ENCODE measurements at places on chromosomes 12 and 14. TPM values are rescaled to one million over a fixed set of nuclear protein-coding genes. Genes with fewer than 3 reads are reported as not detected.

- DNase-seq = no peak
Measured at GRCh38 chr12:72869024-72869423, 596.9 kb downstream of the TRHDE start.

Gene KRT73
- 12.4 TPM for total RNA-seq

- peak; percentile 58 for DNase-seq
Measured at GRCh38 chr12:6056406-6057240, 67.8 kb downstream of the VWF start.

DNA sequence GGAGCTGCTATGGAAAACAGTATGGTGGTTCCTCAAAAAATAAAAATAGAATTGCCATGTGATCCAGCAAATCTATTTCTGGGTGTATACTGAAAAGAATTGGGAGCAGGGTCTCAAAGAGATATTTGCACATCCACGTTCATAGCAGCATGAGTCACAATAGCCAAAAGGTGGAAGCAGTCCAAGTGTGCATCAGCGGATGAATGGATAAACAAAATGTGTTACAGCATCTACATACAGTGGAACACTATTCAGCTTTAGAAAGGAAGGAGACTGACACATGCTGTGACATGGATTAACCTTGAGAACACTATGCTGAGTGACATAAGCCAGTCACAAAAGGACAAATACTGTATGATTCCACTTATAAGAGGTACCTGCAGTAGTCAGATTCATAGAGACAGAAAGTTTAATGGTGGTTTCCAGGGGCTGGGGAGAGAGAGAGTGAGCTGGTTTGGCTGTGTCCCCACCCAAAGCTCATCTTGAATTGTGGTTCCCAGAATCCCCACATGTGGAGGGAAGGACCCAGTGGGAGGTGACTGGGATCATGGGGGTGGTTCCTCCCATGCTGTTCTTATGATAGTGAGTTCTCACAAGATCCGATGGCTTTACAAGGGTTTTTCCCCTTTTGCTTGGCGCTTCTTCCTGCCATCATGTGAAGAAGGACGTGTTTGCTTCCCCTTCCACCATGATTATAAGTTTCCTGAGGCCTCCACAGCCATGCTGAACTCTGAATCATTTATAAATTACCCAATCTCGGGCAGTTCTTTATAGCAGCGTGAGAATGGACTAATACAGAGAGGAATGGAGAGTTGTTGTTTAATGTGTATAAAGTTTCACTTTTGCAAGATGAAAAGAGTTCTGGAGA, 17.6 kb upstream of the TBC1D30 start:
- no peak for DNase-seq

- DNase-seq = no peak
Measured at GRCh38 chr12:24701343-24701742, 247.6 kb downstream of the BCAT1 start.

- DNase-seq = peak; percentile 72
Measured at GRCh38 chr12:4271717-4272423, 1.7 kb upstream of the CCND2 start.

GRCh38 chr14:101960225-101960624, 4.1 kb upstream of the DYNC1H1 start:
- DNase-seq = no peak

DNA sequence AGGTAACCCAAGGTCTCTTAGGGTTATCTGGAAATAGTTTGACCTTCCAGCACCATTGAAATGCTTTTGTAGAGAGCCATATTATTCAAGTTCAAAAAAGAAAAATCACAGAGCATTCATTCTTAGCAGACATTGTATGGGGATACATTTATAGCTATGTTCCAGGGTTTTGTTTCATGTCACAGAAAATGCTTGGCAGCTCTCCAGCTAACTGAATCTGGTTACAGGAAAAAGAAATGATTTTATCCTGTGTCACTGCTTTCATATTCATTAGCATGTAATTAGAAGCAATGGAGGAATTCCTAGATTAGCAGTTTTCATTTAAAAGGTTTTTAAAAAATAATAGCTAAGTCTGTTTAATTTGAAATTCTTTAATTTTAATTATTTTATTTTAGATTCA, 78.9 kb downstream of the SNAPC1 start:
- DNase-seq = no peak

DNA sequence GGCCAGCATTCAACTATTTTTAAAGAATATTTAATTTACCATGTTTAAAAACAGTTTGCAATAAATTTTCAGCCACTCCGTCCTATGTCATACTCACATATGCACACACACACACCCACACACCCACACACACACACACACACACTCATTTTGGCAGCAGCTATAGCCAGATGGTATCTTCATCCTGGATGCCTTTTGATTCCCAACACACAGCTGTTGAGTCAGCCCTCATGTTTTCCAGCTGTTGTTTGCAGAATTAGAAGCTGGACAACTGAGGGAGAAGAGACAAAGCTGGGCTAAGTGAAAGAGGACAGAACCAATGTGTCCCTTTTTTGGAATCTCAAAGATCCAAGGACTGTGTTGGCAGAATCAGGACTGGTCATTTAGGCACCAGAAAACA, 80.0 kb upstream of the EGLN3 start:
- no peak for DNase-seq

- DNase-seq = no peak
Measured at GRCh38 chr12:94445662-94446061, 14.0 kb downstream of the CEP83 start.

GRCh38 chr14:76767681-76768656, 6.7 kb downstream of the VASH1 start:
- peak; percentile 59 for DNase-seq

Gene AGAP2
- 54.1 TPM for total RNA-seq

Gene SP1
- 96.3 TPM for total RNA-seq

Gene ERH
- 113 TPM for total RNA-seq

GRCh38 chr12:80472236-80472635, 28.2 kb downstream of the PTPRQ start:
- no peak for DNase-seq

Gene PLEKHD1
- 0.78 TPM for total RNA-seq

Gene ZBTB25
- 31.1 TPM for total RNA-seq

DNA sequence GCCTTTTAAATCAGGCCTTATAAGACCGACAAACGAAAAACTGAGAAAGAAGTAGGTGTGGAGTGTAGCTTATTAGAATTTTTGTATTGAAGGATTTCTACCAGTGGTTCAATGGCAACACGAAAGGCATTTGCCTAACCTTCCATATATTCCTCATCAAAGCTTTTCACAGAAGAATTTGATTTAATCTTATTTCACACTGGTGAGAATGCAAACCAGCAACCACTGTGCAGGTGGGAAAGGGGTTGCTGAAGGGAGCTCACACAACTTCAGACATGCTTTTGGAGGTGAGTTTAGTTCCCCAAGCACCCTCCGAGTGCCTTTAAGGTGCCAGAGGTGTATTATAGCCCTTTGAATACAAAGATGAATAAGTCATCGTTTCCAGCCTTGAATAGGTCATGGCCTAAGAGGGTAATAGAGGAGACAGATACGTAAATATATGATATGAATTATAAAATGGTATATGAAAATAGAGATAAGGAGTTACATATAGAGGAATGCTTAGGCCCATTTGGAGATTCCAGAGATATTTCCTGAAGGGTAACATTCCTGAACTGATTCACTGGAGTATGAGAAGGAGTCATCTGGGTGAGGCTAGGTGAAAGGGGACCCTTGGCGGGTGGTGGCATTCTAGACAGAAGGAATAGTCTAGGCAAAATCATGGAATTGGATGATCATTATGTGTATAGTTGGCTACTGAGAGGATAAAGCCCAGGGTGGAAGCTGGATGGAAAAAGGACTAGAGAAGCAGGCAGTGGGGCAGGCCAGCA, 6.4 kb downstream of the ERP27 start:
- no peak for DNase-seq

Gene GCH1
- total RNA-seq = 51.7 TPM

GRCh38 chr12:116794725-116795124, 56.6 kb downstream of the RNFT2 start:
- DNase-seq = no peak

DNA sequence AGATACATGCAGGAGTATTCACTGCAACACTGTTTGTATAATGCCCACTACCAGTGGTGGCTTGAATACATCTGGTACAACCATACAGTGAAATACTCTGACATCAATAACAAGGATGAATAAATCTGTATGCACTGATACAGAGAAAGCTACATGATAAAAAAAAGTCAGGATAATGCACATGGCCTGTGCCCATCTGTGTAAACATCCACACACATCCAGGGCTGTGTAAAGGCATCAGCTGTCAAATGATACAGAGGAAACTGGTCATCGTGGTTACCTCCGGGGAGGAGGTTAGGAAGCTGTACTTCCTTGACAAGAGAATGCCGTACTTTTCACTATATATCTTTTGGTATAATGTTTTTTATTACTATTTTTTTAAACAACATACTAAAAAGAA, 176.6 kb downstream of the FOXN3 start:
- DNase-seq = no peak

DNA sequence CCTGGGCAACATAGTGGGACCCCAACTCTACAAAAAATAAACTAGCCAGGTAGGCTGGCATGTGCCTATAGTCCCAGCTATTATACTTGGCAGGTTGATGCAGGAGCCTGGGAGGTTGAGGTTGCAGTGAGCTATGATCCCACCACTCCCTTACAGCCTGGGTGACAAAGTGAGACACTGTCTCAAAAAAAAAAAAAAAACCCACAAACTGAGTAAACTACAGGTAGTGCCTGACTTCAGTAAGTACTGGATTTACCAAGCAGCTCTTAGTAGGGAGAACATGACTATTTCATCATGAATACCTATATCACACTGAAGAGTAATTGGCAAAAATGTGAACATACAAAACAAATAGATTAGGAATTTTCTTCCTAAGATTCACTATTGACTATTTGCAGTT, 32.4 kb upstream of the AP4S1 start:
- no peak for DNase-seq

GRCh38 chr12:32821293-32821692, 65.6 kb upstream of the YARS2 start:
- no peak for DNase-seq

DNA sequence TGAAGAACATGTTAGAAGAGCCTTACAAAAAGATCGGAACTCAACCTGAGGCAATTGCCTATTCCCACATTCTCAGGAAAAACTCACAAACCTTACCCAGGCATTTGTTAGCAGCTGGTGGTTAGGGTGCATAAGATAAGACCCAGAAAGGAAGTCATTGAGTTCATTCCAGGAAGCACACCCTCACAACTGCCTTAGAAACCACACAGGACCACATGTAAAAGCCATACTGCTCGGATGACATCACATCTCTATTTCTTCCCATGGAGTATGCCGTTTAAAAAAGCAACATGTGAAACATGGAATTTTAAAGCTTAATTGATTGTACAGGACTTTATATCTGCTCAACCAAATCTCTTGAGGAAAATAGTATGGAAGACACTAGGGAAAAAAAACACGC, 411.2 kb downstream of the DAD1 start:
- peak; percentile 53 for DNase-seq

Gene LTBP2
- total RNA-seq = 3.0 TPM

DNA sequence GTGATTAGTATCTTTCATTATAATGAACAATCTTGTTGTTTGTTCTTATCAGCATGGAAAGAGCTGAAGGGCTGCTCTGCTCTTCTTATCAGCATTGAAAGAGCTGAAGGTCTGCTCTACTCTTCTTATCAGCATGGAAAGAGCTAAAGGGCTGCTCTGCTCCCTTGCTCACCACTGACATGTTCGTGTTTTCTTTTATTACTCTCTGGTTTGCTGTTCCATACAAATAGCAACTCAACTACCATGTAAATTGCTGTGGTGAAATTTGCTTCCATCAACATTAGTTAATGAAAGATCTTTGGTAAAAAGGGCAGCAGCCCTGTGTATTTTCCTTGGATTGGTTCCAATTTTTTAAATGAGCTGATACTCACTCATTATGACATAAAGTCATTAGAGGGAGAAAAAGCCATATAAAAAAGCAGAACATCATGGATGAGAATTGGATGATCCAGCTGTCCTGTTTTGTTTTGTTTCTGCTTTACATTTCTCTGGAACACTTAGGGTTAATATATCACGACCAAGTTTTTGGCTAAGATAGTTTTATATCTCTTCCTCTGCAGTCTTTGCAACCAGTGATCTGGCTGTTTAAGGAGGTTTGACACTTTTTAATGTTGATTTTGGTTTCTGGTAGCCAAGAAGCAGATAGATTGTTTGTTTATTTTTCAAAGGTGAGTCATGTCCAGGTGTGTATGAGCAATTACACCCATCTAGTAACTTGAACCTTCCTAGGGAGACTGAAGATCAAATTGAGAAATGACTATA, 356.6 kb downstream of the CEP128 start:
- DNase-seq = no peak

GRCh38 chr14:93033983-93034670, 81.6 kb downstream of the ITPK1 start:
- peak; percentile 53 for DNase-seq

DNA sequence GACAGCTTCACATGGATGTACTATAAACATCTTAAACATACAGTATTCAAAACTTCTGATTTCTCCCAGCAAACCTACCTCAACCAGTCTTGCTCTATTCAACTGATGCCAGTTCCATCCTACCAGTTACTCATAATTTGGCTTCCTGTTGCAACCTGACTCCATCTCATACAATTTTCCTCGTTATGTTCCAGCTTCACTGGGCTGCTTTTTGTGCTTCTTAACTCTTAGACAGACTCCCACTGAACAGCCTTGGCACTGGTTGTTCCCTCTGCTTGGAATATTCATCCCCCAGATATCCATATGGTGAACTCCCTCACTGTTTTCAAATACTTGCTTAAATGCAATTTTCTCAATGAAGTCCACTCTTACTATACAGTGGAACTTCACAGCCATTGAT, 249.2 kb downstream of the AEBP2 start:
- DNase-seq = no peak

Gene KRT77
- not detected for total RNA-seq

Gene RNFT2
- total RNA-seq = 5.3 TPM

Gene B3GNT4
- total RNA-seq = 0.34 TPM

Gene TOMM20L
- 0.66 TPM for total RNA-seq

GRCh38 chr14:90062127-90062794, 467 bp downstream of the KCNK13 start:
- DNase-seq = no peak

Gene MYH6
- not detected for total RNA-seq

GRCh38 chr12:10293151-10293550, 14.5 kb upstream of the KLRD1 start:
- peak; percentile 20 for DNase-seq

DNA sequence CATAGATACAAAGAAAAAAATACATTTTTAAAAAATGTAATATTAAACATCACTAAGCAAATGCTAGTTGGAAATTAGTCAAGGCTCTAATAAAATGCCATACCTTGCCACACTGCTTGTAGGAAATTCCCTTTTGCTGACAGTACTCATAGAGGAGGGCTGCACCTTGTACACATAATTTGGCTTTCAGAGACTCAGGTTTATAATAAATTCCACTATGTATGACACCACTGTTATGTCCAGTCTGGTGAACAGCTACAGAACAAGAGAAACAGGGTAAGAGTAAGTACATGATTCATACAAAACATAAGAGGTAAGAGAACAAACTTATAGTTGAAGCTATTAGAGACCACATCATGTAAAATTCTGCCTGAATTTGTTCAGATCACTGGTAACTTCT, 10.1 kb downstream of the L2HGDH start:
- no peak for DNase-seq

DNA sequence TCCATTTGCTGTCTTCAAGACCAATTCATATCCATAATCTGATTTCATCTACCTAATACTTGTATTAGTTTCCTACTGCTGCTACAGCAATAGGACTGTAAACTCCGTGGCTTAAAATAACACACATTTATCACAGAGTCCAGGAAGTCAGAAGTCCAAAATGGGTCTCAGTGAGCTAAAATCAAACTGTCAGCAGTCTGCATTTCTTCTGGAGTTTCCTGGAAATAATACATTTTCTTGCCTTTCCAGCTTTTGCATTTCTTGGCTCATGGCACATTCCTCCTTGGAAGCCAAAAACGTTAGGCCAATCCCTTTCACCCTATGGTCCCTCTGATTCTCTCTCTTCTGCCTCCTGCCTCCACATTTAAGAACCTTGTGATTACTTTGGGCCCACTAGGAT, 239.8 kb downstream of the PRKD1 start:
- no peak for DNase-seq
